GM23338 (cell line): ENCODE measurements at places on chromosomes 6 and 20. TPM values are rescaled to one million over a fixed set of nuclear protein-coding genes. Genes with fewer than 3 reads are reported as not detected.

Gene BPIFB2
- total RNA-seq: not detected in 2 replicates

Gene PLN
- not detected in 2 replicates for total RNA-seq

- DNase-seq: no peak
These were observed 27.0 kb upstream of the APMAP start for GRCh38 chr20:25019381-25020155.

DNA sequence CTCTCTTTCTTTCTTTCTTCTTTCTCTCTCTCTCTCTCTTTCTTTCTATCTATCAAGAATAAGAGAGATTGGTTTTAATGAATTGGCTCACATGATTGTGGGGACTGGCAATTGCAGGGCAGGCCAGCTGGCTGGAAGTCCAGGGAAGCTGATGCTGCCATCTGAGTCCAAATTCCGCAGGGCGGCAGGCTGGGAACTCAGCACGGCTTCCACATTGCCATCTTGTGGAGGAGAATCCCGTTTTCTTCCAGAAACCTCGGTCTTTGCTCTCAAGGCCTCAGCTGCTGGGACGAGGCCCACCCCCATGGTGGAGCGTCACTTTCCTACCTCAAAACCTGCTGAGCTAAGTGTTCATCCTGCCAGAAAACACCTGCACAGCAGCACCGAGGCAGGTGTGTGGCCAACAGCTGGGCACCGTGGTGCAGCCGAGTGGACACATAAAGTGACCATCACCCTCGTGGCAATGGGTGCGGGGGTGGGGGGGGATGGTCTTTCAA lies 58.8 kb upstream of the SLCO4A1 start:
- DNase-seq: peak; percentile 52

DNA sequence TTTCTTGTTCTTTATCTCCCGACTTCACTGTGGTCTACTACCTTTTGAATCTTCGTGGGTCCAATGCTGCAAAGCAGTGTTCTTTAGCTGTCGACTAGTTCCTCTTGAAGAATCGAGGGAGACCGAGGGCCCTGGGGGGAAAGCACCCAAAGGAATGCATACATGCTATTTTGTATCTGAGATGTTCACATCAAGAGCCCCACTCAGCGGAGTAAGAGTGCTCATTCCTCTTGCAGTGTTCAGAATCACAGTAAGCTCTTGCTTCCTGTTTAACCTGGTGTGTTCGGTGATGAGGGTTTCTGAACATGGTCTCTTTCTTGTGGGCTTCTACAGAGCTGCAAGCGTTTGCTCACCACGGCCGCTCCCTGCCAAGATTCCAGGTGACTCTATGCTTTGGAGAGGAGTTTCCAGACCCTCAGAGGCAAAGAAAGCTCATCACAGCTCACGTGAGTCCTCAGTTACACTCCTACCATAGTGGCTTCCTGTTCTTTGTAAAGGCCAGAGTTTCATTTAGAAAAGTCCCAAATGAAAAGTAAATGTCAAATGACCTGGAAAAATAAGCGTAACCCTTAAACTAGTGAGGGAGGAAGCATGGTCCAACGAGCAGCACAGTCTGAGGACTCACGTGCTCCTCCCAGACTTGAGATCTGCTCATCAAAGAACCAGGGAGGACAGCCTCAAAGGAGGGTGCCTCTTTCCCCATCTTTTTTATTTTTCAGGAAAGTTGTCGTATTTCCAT lies 13.3 kb downstream of the IRF4 start:
- no peak for DNase-seq

DNA sequence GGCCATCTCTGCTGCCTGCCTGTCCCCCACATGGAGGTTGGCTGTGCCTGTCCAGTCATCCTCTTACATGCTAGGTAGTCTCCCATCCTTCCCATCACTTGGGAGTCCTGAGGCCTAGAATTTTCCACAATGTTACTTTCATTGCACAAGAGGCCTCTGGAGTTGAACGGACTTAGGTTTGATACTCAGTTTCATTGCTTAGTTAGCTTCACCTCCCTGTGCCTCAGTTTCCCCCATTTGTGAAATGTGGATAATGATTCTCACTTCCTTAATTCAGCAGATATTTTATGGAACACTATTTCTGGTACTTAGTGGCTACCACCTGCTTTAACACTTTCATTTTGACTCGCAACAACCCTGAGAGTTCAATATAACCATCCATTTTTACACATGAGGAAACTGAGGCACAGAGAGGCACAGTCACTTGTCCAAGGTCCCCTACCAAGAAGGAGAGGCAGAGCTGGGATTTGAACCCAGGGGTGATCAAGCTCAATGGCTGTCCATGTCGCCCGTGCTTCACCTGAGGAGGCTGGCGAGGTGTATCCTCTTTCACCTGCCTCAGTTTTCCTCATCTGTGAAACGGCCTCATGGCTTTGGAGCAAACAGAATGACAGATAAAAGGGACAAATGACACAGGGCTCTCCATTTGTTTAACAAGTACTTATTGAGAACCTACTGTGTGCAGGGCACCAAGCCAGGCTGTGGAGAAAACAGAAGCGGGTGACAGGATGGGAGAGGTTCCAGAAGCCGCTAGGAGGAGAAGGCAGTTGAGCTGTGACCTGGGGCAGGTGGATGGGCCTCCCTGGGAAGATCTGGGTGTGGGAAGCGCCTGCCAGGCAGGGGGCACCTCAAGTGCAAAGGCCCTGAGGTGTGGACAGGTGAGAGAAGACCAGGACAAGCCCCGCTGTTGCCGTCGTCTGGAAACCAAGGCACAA lies 154.3 kb upstream of the PTPN1 start:
- no peak for DNase-seq
